Midbrain (tissue), 1 donor: ENCODE measurements at places on chromosomes 5 and 9.

DNA sequence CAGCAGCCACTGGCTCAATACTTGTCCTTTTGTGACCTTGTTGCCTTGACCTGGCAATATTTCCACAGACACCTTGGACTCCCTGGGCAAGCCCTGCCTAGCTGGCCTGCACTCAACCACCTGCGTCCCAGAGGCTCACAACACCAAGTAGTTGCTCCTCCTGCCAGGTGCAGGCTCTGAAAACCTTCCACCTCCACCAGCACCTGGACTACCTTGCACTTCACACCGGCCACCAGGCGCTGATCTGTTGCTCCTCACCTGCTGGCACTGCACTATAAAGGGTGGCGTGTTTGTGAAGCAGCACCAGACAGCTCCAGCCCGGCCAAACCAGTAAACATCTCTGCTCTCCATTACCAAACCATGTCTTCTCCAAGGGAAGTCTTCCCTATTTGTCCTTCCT is 997.7 kb downstream of the PTPRD start:
- no peak for DNase-seq

DNA sequence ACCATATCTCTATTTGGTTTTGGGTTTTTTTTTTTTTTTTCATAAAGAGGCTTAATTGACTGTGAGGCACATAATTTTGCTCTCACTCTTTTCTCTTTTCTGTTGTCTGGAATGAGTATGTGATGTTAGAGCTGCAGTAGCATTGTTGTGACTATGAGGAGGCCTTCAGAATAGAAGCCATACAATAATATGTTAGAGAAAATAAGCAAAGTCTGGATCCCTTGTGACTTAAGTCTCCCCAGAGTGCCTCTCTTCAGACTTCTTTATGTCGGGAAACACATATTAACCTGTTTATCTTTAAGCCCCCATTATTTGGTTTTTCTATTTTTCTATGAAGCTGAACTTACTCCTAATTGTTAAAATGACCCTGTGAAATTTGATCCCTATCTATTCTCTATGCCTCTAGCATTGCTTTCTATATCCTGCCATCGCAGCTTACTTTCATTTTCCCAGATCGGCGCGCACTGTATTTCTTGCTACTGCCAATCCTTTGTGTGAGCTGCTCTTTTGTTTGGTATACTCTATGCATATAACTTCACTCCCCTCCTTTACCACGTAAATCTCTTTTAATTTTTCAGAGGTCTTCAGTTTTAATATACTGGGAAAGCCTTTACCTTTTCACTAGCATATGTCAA is 372.5 kb upstream of the KCNN2 start:
- DNase-seq, result no peak

DNA sequence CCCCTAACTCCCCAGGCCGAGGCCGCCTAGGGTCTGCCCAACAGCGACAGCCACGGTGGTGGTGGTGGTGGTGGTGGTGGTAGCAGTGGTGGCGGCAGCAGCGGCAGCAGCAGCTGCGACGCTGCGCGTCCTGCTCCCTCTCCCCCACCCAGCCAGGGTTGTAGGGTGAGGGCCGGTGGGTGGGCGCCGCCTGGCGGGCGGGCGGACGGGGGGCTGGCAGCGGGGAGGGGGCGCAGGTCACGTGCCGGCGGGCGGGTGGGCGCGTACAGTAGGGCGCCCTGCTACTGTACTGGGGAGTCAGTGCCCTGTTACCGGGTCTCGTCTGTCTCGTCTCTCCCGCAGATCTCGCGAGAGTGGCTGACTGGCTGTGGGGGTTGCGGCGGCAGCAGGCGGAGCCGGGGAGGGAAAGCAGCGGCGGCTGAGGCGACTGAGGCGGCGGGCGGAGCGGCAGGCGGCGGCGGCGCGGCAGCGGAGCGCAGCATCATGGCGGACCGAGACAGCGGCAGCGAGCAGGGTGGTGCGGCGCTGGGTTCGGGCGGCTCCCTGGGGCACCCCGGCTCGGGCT is at the start of gene PURA:
PURA (plus strand) TSS at position 411 of the 565 bp plus-strand sequence; CDS start at position 484, 73 bp downstream.
- peak; percentile 86 for DNase-seq

DNA sequence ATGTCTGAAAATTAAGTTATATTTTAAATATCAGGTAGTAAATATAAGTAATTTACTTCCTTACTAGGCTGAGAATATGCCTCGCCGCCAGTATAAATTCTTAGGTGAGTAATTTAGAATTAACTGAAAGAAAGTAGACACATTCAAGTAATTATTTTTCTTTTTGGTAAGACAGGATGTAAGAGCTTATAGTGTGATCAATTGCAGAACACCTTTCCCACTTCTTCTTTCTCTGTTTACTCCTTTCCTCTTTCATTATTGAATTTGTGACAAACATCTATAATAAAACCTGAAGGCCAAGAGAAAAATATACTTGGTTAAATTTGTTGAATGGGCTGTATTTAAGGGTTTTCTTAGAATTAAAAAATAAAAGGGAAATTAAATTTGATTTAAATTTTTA is 195.1 kb upstream of the CDKN2B start:
- DNase-seq, result no peak

DNA sequence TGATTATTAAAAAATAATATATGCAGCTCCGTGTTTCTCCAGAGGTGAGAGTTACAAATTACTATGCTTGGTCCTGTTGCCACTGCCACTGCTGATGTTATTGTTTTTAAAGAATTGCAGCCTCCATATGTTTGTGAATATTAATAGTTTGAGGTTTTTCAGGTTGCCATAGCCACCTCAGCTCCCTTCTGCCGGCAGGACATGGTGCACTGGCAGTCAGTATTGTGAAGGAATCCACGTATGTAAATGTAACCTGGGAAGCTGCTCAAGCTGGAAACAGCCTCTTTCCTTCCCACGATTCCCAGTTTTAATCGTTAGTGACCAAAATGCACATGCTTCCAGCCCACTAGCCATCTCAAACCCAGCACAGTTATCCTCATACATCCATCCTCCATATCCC is 184.4 kb upstream of the CCNG1 start:
- no peak for DNase-seq

- DNase-seq, result no peak
Observed at GRCh38 chr5:85663708-85664031, 954.1 kb upstream of the COX7C start.

DNA sequence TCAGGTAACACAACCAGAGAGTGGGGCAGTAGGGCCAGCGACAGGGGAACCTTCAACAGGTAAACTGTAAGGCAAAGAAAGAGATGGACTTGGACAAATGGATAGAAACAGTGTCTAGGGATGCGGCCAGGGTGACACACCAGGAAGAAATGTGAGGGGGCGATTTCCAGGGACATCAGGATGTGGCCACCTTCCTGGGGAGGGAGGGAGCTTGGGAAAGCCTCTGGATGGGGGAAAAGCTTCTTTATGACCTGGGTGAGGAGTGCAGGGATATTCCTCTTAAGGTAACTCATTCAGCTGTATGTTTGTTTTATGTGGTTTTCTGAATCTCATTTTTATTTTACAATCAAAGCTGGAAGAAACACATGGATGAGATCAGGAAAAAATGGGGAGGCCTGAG is 11.9 kb upstream of the NXNL2 start:
- DNase-seq, result no peak

- no peak for DNase-seq
Observed at GRCh38 chr5:32298059-32298415, 14.7 kb downstream of the MTMR12 start.

GRCh38 chr9:34658461-34658860 is 4.0 kb downstream of the CCL27 start:
- no peak for DNase-seq

DNA sequence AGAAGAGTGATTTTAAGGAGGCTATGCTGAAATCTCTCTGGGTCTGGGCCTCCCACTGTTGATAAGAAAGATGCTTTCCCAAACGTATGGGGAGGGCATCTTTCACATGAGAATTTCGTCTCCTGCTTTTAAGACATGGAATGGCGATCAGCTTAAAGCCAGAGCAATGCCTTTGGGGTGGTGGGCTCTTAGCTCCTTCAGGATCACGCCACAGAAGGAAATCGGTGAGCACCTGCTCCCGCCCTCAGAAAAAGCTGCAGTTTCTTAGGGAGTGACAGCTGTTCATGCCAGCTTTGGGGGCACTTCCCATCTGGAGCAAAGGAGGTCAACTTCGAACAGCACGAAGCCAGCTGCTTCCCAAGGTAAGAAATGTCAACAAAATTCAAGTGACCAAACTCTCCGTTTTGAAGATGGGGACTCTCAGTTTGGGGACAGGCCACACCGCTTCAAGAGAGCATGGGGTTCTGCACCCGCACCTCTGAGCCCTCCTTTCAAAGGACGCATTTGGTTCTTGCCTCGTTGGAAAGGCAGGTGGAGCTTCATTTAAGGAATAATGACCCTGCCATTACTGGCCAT is 39.0 kb downstream of the TRIP13 start:
- DNase-seq, result no peak

DNA sequence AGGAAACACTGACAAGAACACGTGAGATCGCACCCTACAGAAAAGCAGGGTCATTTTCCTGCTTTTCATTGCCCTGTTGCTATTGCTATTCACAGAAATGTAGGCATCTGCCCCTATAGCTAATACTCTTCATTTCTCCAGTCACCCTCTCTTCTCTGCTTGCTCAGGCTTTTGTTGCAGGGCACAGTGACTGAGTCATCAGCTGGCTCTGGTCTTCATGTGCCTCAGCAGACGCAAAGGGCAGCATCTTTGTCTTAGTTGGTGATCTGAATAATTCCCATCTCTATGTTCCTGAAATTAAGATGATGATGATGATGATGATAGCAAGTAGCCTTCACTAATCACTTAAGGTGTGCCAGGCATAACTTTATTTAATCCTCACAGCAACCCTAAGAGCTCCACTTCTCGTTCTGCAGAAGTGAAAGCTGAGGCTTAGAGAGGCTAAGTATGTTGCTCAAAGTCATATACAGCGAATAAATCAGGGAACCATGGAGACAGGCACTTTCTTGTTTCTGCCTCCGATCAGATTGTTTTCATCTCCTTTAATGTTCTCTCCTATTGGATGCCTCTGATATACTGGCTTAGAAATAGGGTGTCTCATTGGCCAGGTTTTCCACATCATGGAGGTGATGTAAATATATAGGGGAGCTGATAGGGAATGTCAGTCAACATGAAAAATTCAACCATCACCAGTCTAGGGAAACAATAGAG is 133.0 kb upstream of the STK32A start:
- peak; percentile 36 for DNase-seq

- no peak for DNase-seq
Observed at GRCh38 chr9:136900556-136900955, 14.2 kb downstream of the TRAF2 start.

DNA sequence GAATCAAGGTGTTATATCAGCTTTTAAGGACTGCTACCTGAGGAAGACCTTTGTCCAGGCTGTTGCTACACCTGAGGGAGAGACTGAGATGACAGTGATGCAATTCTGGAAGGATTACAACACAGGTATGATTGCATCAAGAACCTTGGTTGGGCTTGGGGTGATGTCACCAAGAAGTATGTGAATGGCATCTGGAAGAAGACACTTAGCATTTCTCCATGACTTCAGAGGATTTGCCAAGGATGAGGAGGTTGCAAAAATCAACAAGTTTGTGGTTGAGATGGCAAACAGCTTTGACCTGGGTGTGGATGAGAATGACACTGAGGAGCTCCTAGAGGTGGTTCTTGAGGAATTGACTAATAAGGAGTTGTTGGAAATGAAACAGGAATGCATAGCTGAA is 67.9 kb upstream of the PANK3 start:
- DNase-seq, result no peak

DNA sequence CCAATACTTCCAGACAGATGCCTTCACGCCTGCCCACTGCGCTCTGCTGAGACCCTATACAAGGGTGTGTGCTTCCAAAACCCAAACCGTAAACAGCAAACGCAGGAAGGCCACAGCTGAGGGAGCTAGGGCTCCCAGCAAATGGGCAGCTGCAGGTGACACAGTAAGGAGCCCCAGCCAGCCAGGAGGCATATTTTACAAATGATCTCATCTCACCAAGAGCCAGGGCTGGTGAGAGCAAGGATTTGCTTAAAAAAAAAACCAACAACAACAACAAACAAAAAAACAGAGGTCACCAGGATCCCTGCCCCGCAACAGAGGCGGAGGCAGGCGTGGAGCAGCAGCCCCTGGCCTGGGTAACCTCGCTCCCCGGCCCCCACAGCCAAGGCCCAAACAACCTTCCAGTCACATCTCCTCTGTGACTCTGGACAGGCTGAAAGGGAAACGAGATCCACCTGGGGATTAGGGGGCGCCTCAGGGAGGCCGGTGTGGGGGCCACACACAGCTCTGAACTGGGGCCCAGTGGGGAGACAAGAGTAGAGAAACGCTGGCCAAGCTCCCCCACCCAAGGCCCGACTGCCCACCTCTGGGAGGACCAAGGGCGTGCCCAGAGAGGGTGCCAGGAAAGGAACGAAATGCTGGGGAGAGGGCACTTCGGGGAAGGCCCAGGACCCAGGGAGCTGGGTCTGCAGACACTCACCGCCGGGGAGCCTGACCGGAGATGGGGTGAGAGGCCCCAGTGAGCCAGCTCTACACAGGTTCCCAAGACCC is 3.3 kb downstream of the NACC2 start:
- no peak for DNase-seq

- DNase-seq, result no peak
Observed at GRCh38 chr5:74966141-74967026, 86.0 kb downstream of the GCNT4 start.

DNA sequence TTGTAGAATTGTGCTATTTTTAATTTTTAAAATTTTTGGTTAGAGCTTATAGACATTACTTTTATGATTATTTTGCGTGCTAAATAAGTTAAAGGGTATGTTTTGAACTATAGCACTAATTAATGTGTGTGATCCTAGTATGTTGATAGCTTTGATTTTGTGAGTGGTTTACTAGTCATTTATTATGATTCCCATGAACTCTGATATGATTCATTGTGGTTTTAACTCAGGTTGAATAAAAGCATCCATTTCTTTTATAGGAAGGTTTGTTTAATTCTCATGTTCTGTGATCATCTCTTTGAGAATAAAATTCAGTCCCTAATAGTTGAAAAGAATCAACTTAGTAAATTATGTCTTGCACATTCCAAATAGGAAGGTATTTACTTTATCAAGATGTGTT is 22.5 kb downstream of the C5orf22 start:
- DNase-seq, result no peak

- DNase-seq, result no peak
Observed at GRCh38 chr5:128532127-128532526, 5.9 kb downstream of the FBN2 start.

GRCh38 chr9:68979538-68980314 is 34.2 kb downstream of the PRKACG start:
- no peak for DNase-seq

- DNase-seq, result no peak
Observed at GRCh38 chr9:76526026-76526425, 67.0 kb downstream of the GCNT1 start.

GRCh38 chr5:178870411-178870810 is 10.7 kb downstream of the ZNF354B start:
- no peak for DNase-seq

DNA sequence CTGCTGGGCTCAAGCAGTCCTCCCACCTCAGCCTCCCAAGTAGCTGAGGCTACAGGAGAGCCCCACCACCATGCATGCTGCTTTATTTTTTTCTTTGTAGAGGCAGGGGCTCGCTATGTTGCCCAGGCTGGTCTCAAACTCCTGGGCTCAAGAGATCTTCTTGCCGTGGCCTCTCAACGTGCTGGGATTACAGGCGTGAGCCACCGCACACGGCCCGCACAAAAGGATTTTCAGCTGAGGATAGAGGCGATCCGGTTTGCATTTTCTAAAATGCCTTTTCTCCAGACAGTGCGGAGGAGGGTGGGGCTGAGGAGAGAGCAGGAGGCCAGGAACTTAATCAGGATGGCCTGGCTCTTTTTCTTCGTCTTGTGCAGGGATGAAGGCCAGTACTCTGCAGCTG is 6.9 kb downstream of the HRH2 start:
- no peak for DNase-seq

- no peak for DNase-seq
Observed at GRCh38 chr5:155069961-155070360, 56.4 kb downstream of the KIF4B start.
